ENCODE measurements at places on chromosomes 7 and 10.

DNA sequence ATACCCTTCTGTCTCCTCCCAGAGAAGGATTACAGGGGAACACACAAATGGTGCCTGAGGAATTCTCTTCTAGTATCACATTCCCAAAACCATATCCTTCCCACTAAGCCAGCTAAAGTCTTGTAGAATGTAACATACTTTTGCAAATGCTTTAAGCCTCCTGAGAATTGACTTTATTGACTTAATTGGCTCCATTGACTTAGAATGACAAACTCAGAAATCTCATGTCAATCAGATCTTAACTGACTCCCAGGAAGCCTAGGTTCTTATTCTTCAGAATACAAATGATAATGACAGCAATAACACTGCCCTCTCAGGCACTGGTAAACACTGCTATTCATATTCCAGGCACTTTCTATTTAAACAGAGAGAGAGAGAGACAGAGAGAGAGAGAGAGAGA is 356.9 kb upstream of the PRKCQ start:
- no peak overlapping the region for H3K4me3 ChIP-seq
- H3K27me3 ChIP-seq, result no peaks in the 10 kb centered on the region
- no peaks in the 10 kb centered on the region for H3K4me1 ChIP-seq
- no peak overlapping the region for H3K27ac ChIP-seq
- peaks cover 4% of the 10 kb centered on the region for H3K36me3 ChIP-seq

- DNase-seq, result no peak
- H3K27me3 ChIP-seq, result peaks cover 6% of the 10 kb centered on the region
- peaks cover 24% of the 10 kb centered on the region for H3K4me1 ChIP-seq
- H3K36me3 ChIP-seq, result no peaks in the 10 kb centered on the region
- H3K27ac ChIP-seq, result no peak overlapping the region
Measured at GRCh38 chr10:119025336-119025735, 4.2 kb upstream of the NANOS1 start.

DNA sequence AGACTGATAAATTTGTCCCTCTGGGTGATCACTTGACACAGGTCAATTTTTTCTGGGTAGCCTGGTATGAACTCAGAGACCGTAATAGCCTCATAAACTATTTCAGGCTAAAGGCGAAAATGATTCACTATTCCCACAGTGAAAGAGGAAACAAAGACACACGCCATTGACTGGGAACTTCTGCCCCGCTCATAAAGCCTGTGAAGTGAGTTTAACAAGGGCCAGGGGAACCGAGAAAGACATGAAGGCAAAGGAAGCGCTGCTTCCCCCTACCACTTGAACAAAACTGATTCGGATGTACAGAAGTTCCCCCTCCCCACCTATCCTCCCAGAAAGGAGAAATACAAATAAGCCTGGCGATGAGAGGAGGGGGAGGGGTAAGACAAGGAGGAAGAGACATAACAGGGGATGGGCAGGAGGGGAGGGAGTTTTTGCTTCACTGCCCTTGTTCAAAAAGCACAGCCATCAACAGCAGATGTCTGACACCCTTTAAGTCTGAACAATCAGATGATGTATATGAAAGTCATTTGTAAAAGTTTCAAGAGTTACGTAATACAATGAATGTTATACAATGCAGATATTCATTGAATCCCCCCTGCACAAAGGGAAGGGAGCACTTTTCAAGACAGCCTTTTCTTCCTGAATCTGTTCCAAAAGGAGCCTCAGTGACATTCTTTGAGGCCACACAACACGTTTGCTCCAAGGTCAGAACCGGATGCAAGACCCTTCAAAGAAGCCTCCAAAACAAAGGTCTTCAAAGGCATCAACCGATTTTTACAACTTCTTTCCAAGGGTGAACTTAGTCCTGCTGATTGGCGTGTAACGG is 734 bp downstream of the ABCB4 start:
- no peak overlapping the region for H3K27ac ChIP-seq
- H3K4me1 ChIP-seq, result peaks cover 6% of the 10 kb centered on the region
- no peak for DNase-seq
- peaks cover 3% of the 10 kb centered on the region for H3K27me3 ChIP-seq
- H3K36me3 ChIP-seq, result no peaks in the 10 kb centered on the region
- H3K4me3 ChIP-seq, result peak overlapping the region; percentile 73

DNA sequence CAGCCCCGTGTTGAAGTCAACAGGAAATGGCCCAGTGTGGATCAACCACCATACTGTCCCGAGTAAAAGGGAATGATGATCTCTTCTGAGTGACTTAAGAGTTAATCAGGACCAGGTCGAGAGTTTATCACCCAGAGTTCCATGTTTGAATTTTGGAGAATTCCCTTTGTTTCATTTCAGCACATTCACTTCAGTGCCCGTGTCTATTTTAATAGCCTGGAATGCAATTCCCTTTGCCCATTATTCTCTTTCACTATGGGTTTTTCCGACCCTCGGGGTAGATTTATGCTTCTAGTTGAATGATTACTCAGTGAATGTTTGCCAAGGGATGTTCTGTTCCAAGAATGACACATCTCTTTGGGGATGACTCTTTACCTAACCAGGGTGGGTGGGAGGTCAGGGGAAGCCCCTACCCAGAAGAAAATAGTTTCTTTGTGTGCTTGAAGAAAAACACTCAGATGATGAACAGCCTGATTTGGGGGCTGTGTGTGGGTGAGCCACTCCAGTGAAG is 594.9 kb downstream of the INHBA start:
- H3K27me3 ChIP-seq, result no peaks in the 10 kb centered on the region
- H3K4me3 ChIP-seq, result no peak overlapping the region
- DNase-seq, result no peak
- no peaks in the 10 kb centered on the region for H3K4me1 ChIP-seq
- no peak overlapping the region for H3K27ac ChIP-seq

GRCh38 chr7:149070372-149071125 is 20.0 kb downstream of the ZNF786 start:
- no peaks in the 10 kb centered on the region for H3K27me3 ChIP-seq
- H3K4me1 ChIP-seq, result no peaks in the 10 kb centered on the region
- H3K36me3 ChIP-seq, result no peaks in the 10 kb centered on the region
- DNase-seq, result no peak
- peak overlapping the region; percentile 17 for H3K27ac ChIP-seq

DNA sequence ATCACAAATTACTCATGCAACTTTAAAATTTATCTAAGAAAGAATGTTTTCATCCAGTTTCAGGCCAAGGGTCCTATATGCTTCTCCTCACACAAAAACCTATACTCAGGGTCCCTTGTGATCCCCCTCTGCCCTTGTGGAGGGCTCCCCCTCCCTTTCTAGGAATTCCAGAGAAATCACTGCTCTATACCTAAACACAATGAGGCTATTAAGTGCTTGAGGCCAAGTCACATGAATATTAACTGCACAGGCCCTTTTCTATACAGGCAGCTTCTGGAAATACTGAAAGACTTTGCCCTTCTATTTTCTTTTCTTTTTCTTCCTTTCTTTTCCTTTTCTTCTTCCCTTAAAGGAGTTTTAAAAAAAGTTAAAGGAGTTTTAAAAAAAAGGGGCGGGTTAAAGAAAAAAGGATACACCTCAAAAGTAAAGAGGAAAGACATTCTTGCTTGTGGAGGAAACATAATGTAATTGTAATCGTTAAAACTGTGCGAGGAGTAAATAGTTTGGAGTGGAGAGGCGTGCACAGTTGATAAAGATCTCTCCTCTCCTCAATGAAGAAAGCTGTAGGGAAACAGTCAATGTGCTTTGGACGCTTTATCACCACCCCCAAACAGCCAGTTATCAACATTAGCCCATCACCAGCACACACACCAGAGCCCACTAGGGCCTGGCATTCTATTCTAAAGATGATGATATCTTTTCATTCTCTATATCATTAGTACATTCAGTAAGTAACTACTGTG is 16.4 kb downstream of the GRB10 start:
- H3K4me3 ChIP-seq, result no peak overlapping the region
- no peak for DNase-seq
- H3K4me1 ChIP-seq, result peaks cover 32% of the 10 kb centered on the region
- no peak overlapping the region for H3K27ac ChIP-seq
- H3K27me3 ChIP-seq, result peaks cover 10% of the 10 kb centered on the region

DNA sequence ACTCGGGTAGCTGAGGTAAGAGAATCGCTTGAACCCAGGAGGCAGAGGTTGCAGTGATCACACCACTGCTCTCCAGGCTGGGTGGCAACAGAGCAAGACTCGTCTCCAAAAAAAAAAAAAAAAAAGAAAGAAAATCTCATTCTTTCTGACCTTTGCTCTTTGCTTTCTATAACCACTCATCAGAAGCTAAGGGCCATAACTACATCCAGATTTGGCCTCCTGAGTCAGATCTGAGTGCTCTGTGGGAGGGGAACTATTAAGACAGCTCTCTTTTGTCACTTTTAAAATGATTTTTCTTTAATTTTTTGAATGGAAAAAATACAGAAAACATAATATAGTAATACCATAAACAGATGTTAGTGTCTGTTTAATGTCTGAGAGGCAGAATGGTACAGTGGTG is 210.1 kb downstream of the KIAA1217 start:
- H3K27me3 ChIP-seq, result no peaks in the 10 kb centered on the region
- H3K4me1 ChIP-seq, result no peaks in the 10 kb centered on the region
- no peak for DNase-seq
- H3K27ac ChIP-seq, result no peak overlapping the region
- H3K36me3 ChIP-seq, result no peaks in the 10 kb centered on the region

DNA sequence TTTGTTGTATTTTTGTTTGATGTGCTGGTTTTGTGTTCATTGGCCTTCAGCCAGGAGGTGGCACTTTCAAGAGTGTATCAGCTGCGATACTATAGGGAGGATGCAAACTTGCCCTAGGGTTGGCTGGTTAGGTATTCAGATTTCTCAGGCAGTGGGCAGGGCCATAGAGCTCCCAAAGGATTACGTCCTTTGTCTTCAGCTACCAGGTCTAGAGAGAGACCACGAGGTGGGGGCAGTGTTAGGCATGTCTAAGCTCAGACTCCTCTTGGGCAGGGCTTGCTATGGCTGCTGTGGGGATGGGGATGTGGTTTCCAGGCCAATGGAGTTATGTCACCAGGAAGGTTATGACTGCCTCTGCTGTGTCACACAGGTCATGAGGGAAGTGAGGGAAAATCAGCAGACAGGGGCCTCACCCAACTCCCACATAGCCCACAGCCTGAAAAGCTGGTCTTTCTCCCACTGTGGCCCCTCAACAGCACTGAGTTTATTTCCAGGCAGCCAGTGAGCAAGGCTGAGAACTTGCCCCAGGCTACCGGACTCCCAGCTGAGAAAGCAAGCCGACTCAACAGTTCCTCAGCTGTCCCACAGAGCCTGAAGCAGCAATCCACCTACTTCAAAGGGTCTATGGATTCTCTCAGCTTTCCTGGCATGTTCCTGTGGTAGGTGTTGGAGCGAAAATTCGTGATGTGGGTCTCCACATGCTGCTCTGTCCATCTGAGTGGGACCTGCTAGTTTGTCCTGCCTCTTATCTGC is 227.4 kb upstream of the COBL start:
- H3K4me3 ChIP-seq, result peak overlapping the region; percentile 22
- H3K27ac ChIP-seq, result peak overlapping the region; percentile 40
- peaks cover 7% of the 10 kb centered on the region for H3K36me3 ChIP-seq

DNA sequence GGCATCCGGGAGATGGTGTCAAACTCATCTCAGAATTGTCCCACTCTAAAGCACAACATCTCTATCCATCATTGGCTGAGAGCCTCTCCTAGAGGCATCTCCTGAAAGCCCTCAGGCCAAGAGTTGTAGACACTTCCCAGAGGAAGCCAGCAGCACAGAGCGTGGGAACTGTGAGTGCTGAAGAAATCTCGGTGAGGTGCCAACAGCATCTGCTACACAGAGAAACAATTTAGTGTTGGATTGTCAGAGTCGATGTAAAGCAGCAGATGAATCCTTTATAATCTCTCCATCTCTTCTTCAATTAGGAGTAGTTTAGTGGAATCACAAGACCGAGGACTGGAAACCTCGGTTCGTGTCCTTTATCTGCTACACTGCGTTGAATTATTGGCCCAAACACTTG is 172.2 kb downstream of the C7orf25 start:
- H3K4me3 ChIP-seq, result no peak overlapping the region
- H3K27me3 ChIP-seq, result peaks cover 4% of the 10 kb centered on the region
- H3K27ac ChIP-seq, result no peak overlapping the region
- H3K4me1 ChIP-seq, result no peaks in the 10 kb centered on the region

DNA sequence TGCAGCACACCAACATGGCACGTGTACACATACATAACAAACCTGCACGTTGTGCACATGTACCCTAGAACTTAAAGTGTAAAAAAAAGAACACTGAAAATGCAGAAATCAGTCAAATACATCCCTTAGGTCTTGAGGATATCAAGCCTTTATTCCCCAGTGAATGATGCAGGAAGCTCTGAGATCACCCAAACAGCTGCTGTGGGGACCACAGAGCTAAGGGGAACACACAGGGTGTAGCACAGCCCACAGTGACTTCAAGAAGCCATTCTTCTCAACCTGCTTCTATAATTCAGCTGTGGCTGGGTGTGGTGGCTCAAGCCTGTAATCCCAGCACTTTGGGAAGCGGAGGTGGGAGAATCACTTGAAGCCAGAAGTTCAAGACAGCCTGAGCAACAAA is 314.9 kb downstream of the CALN1 start:
- H3K27ac ChIP-seq, result no peak overlapping the region
- peaks cover 4% of the 10 kb centered on the region for H3K4me1 ChIP-seq
- no peak overlapping the region for H3K4me3 ChIP-seq
- no peak for DNase-seq

DNA sequence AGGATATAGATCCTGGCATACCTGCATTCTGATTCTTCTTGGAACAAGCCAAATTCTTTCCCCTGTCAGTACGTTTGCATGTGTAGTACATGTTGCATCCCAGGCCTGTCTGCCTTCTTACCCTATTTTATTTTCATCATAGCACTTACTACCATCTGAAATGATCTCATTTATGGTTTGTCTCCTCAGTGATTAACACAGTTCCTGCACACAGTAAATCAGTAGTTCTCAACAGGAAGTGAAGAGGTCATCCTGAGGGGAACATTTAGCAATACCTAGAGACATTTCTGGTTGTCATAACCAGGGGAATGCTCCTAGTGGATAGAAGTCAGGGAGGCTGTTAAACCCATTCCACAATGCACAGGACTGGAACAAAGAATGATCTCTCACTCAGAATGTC is 38.2 kb upstream of the SLC26A4 start:
- H3K27me3 ChIP-seq, result no peaks in the 10 kb centered on the region
- H3K4me1 ChIP-seq, result no peaks in the 10 kb centered on the region
- H3K4me3 ChIP-seq, result no peak overlapping the region
- no peaks in the 10 kb centered on the region for H3K36me3 ChIP-seq

- no peak overlapping the region for H3K27ac ChIP-seq
- H3K4me1 ChIP-seq, result no peaks in the 10 kb centered on the region
- H3K4me3 ChIP-seq, result no peak overlapping the region
- no peak for DNase-seq
Measured at GRCh38 chr7:57438244-57438643, 11.7 kb upstream of the ZNF716 start.
